CD14-positive monocyte (primary cell): ENCODE measurements at places on chromosomes 4 and X.

DNA sequence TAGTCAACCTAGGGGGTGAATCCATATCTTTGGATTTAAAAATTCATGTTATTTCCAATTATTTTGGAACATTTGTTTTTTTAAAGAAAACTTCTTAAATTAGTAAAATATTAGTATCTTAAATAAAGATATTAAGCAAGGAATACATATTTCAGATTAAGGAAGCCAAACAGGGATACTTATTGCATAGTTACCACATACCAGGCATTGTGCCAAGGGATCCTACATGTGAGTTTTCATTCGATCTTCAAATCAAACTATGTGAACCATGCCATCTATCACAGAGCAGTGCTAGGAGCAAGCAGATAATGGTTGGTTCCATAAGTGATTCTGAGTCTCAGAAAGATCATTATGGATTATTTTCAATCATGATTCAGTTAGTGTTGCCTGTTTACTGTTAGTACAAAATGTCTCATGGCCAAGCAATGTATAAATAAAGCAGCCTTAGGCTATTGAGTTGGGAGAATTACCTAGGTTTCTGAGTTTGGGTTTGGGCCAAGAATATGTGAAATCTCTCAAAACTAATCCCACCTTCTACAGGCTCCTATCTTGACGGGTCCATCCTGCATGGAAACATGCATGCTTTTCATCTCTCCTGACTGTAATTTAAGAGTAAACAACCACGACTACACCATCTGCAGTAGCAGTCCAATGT, 176.7 kb downstream of the NPFFR2 start:
- no peak for DNase-seq

DNA sequence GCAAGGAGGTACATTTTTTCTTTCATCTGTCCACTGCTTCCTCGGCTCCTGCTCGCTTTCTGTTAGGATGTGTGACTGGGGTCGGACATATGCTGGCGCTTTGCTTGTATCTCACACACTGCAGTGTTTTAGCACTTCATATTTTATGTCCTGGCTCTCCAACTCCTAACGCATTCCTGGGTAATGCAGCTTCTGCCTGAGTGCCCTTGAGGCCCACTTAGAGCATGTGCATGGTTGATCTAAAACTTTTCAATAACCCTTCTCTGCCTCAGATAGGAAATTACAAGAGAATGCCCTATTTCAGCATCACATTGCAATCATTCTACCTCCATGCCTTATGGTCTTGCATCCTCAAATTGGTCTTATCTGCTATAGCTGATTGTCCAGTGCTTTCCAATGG, 65.3 kb downstream of the NEIL3 start:
- DNase-seq = no peak

DNA sequence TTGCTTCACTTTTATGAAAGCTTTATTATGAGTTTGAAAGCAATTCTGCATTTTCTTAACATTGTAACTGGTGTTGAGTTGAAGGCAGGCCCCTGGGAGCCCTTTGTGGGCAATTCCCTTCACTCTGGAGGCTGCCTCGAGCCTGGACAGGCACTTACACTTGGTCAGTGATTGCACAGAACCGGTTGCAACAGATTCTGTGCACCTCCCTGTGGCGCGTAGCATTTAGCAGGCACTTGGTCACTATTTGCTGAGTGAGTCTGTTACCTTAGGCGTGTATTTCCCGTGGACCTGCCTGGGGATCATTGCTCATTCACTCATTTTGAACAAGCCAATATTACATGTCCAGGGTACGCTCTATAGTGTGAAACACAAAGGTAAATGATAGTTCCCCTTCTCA, 80.4 kb downstream of the PTTG2 start:
- DNase-seq = no peak

GRCh38 chr4:76377911-76378310, 43.0 kb downstream of the CCDC158 start:
- DNase-seq = peak; percentile 17

DNA sequence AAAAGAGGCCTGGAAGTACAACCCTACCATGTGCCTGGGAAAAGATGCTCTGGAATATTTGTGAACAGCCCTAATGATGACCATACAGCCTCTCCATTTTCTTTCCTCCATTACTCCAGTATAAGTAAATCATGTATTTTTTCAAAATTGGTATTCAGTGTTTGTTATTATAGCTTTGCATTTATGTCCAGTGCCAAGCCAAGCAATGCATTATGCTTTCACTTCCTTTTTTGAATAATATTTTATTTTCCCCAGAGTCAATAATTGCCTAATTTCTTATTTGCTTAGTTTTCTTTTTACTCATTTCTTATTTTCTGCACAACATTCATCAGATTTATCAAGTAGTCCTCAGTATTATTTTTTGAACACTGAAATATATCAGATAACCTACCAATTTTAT, 49.3 kb upstream of the EOLA2 start:
- DNase-seq = no peak

GRCh38 chr4:168766604-168767316, 243.3 kb downstream of the CBR4 start:
- DNase-seq = no peak

GRCh38 chr4:73945140-73945539, 36.7 kb downstream of the PF4 start:
- no peak for DNase-seq

GRCh38 chr4:61693520-61693919, 493.4 kb downstream of the ADGRL3 start:
- no peak for DNase-seq

GRCh38 chrX:74890676-74891430, 34.4 kb downstream of the NEXMIF start:
- DNase-seq = no peak
